ENCODE measurements at places on chromosomes 7 and 10.

GRCh38 chr10:391305-391704 is 256.1 kb downstream of the ZMYND11 start:
- DNase-seq, result no peak

- DNase-seq, result no peak
Measured at GRCh38 chr7:36668750-36669149, 55.5 kb downstream of the AOAH start.

- DNase-seq, result no peak
Measured at GRCh38 chr10:47419421-47419820, 35.3 kb upstream of the ZNF488 start.

DNA sequence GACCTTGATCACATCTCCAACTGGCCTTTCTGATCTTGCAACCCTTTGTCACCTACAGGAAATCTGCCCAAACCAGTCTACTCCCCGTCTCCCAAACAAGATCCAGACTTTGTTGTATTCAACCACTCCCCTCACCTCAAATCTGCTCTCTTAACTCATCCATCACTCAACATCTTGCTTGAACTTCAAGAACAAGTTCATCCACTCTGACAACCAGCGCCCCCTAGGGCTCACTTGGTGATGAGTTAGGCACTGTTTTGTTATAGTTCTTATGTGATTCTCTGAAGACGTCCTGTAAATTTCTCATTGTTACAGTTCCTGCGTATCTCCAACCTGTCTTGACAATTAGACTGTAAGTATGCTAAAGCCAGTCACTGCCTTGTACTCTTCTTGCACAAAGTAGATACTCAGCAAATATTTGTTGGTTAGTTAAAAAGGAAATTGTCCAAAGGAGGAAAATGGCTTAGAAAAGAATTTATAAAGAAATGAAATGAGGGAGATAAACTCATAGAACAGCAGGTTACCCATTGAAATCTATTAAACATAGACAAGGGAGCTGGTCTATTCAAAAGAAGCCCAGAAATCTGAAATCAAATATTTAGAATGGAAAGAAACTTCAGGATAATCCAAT is 5.3 kb downstream of the FRMD4A start:
- peak; percentile 57 for DNase-seq

DNA sequence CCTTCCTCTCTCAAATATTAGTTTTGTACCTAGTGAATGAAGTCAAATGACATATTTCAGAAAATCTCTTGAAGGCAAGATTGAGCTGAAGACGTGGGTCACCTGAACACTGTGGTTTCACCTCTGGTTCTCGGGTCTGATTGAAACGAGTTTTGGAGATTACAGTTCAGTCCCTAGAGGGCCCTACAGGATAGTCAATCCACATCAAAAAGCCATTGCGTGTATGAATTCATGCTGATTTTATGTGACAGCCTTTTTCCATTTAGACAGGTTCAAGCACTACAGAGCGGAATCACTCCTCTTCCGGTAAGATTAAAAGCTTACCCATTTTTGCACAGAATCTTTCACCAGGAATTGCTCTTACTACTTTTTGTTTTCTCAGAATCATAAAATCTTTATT is 62.2 kb downstream of the VIM start:
- DNase-seq, result no peak

- no peak for DNase-seq
Measured at GRCh38 chr10:12010353-12010752, 32.3 kb downstream of the UPF2 start.
